Activated CD4-positive, CD25-positive, alpha-beta regulatory T cell treated with anti-CD3 and anti-CD28 coated beads, Interleukin-2, amount 50 U/mL, for 16 hours (primary cell): ENCODE measurements at places on chromosomes 5 and 9.

DNA sequence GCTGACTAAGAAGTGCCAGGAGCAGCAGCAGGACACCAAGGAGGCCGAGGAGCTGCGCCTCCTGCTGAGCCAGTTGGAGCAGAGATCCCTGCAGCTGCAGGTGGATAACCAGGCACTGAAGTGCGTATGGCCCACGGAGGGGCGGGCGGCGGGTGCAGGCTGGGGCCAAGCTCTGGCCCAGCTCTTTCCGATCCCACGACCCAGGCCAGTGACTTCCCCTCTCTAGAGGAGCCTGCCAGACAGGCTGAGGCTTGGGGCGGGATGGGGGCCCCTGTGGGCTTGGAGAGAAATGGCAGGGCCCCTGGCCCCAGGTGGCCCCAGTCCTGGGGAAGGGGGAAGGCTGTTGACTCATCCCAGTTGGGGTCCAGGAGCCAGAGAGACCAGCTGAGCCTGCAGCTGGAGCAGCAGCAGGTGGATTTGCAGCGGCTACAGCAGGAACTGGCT is 3.6 kb downstream of the PTRH1 start:
- DNase-seq, result no peak

- DNase-seq, result no peak
Observed at GRCh38 chr5:147617711-147618350, 108.0 kb upstream of the DPYSL3 start.

GRCh38 chr5:76525956-76526355 is 97.2 kb downstream of the F2RL2 start:
- no peak for DNase-seq

GRCh38 chr5:54656261-54656728 is 138.7 kb downstream of the SNX18 start:
- no peak for DNase-seq

- no peak for DNase-seq
Observed at GRCh38 chr5:77391240-77391765, 100.8 kb downstream of the WDR41 start.

GRCh38 chr5:171242521-171242920 is 66.5 kb upstream of the TLX3 start:
- no peak for DNase-seq

- DNase-seq, result no peak
Observed at GRCh38 chr9:4062966-4063365, 236.9 kb downstream of the GLIS3 start.

DNA sequence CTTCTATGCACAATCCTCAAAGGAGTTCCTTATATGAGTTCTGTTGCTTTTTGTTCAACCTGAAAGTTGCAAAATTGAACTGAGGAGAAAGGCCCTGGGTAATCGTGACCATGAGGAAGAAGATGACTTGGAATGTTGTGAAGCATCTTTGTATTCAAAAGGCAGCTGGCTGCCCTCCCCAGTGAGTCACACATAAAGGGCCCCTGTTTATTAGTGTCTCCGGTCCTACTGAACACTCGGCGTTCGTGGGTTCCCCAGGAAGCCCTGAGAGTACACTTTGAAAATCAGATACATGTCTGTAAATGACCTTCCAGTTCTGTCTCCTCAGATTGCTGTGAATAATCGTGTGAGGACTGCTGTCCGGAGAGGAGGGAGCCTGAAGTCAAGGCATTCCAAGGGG is 73.6 kb downstream of the C9orf153 start:
- no peak for DNase-seq

DNA sequence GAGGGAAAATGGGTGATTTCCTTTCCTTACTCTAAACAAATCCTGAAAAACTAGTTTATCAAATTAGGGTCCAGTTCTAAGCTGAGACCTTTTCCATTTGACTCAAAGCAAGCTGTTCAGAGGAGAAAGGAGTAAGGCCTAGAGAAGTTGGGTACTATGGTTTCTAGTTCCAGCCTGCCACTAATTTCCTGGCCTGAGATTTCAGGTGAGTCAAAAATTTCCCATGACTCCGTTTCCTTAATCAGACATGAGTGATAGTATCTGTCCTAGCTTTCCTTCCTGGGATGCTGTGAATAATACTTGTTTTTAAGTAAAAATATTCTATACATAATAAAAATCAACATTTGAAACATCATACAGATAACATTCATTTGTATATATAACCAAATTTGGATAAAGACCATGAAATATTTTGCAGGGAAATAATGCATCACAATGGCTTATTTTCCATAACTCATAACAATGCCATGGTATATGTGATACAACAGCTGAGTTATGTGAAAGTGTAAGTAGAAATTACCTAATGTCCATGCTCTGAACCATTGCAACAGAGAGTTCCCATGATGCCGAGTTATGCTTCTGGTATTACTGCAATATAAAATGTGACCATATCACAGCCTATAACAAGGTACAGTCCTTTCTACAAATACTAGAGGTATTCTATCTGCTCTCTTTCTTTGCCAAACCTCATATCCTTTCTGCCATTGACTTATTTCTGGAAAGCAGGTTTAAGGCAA is 142.7 kb downstream of the MLLT3 start:
- no peak for DNase-seq

GRCh38 chr9:79104951-79105350 is 466.8 kb upstream of the TLE4 start:
- DNase-seq, result no peak

- no peak for DNase-seq
Observed at GRCh38 chr5:167233507-167234220, 1057.8 kb upstream of the WWC1 start.

- DNase-seq, result no peak
Observed at GRCh38 chr5:169914766-169915165, 65.5 kb downstream of the INSYN2B start.

- DNase-seq, result no peak
Observed at GRCh38 chr5:93513298-93513697, 67.7 kb downstream of the NR2F1-AS1 start.
